CD4-positive, alpha-beta T cell treated with Interleukin-1 beta for 1 hour (primary cell): ENCODE measurements at places on chromosomes 7 and 10.

GRCh38 chr10:62610649-62611229 lies 193.8 kb upstream of the ADO start:
- DNase-seq: peak; percentile 82

DNA sequence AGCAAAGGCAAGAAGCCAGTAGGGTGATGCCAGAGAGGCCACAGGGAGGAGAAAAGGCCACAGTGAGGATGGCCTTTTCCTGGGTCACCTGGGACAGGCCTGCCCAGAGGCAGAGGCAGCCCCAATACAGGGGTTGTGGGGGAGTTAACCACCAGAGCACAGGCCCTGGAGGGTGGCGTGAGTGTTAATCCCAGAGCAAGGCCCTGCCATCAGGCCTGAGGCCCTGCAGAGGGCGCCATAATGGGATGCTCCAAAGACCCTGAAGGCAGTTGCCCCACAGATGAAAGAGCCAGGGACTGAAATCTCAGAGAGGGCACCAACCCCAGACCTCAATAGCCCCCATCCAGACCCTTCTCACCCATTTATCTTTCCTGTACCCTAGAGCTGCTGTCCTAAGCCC lies 23.9 kb downstream of the SLC13A4 start:
- no peak for DNase-seq

GRCh38 chr7:84175461-84175860 lies 19.1 kb downstream of the SEMA3A start:
- no peak for DNase-seq

DNA sequence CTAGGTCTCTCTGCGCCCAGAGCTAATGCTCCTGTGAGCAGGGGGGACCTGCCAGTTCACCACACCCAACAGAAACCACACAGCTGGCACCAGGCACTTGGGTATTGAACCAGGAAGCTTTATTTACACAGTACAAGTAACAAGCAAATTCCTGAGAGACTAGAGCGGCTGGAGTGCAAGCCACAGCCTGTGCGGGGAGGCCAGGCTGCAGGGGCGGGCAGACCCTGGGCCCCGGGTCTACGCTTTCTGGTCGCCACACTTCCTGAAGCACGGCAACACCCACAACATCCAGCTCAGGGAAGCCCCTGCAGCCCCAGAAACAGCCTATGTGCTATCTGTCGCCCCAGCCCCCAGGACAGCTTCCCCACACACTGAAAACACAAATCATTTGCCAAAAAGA lies 125.0 kb downstream of the FAM53B start:
- DNase-seq: peak; percentile 64

GRCh38 chr7:67854221-67855178 lies 857.9 kb downstream of the TYW1 start:
- no peak for DNase-seq

DNA sequence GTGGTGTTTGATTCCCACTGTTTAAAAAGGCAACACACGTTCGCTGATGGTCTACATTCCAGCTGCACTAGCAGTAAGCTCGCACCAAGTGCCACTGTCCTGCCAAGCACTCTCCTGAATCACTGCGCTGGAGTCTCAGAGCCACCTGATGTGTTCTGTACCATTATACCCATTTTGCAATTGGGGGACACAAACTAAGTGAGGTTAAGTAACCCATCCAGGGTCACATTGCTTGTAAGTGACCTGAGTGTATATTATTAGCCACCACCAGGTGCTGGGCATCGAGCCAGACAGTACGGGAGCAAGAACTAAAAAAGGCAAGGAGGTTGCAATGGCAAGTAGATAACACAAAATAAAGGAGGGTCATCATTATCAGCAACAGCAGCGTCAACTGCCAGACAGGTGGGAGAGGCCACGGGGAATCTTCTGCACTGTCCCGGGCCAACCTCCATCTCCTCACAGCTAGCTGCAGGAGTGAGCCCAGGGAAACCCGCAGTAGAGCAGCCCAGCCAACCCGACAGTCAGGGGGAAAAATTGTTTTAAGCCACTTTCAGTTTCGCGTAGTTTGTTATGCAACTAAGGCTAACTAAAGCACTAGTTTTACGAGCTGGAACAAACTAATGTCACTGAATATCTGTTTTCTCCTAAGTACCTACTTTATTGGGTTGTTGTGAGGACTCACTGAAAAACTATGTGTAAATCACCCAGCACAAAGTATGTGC lies 712 bp upstream of the CPVL start:
- no peak for DNase-seq

DNA sequence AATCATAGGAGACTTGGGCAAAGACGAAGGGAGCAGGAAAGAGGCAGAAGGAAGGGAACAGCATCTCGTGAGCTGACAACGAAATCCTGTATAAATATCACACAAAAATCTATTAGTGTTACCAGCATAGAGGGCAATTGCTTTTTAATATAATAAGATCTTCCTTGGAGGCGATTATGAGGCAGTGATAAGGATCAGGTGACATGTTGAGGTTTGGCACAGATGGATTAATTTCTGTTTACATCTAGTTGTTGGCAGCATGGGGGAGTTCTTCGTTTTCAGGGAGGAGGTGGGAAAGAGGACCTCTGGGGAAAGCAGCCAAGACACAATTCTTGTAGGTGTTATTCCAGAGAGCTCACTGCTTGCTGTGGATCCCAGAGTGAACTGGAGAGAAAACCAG lies 163.8 kb downstream of the PLXNA4 start:
- no peak for DNase-seq

DNA sequence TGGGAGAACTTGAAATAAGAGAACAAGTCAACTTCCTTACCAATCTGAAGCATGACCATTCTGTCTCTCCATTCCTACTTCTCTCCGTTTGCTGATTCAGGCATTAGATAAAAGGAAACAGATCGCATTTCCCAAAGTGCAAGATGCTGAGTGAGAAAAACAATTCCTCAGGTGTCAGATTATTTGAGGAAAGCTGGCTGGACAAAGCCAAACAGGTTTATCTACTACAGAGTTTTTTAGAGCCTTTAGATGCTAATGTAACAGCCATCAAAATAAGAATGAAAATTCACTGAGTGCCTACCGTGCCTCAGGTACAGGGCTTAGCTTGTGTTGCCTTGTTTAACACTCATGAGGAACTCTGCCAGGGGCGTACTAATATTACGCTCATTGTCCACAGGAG lies 135.9 kb upstream of the MBL2 start:
- no peak for DNase-seq

DNA sequence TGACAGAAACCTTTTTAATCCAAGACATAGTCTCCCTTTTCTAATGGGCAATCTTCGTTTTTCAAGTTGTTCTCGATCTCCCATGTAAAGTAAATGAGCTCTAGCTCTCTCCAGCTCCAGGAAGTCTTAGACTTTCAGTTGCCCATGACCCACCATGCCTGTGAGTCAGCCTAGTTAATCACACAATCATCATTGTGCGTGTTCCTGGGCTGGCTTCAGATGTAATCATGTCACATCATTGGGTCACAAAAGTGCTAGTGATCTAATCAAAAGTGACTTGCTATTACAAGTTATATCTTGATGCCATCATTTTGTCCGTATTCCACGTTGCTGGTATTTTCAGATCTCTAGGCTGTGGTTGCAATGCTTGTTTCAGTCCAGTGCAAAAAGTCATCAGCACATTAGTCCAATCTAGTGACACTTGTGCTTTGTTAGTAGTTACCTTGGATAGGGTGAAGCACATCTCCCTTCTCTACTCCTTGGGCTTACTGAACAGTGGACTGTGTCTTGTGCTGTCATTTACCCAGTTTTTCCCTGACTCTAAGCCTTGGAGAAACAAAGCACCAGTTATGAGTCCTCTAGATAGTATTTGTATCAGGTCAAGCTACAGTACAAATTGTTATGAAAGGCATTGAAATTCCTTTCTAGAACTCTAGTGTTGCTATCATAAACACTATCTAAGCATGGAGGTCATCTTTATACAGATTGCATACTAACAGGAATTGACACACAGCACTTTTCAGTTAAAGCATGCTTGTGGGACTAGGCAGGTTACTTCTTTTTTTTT lies 316.6 kb downstream of the GFRA1 start:
- no peak for DNase-seq

DNA sequence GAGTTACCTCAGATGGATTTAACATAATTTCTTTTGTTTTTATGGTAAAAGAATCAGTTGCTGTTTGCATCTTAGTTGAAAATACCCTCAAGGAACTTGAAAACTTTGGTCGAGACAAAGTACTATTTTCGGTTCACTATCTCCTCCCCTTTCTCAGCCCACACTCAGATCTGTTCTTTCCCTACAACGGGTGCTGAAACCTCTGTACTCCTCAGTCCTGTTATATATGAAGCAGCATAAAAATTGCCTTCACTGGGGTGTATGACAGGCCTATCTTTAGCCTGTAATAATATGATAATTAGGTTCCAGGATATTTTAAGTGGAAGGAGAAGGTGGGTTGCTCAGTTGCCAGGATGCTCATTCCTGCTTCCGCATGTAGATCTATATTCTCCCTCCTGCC lies 105.2 kb upstream of the NOBOX start:
- no peak for DNase-seq

DNA sequence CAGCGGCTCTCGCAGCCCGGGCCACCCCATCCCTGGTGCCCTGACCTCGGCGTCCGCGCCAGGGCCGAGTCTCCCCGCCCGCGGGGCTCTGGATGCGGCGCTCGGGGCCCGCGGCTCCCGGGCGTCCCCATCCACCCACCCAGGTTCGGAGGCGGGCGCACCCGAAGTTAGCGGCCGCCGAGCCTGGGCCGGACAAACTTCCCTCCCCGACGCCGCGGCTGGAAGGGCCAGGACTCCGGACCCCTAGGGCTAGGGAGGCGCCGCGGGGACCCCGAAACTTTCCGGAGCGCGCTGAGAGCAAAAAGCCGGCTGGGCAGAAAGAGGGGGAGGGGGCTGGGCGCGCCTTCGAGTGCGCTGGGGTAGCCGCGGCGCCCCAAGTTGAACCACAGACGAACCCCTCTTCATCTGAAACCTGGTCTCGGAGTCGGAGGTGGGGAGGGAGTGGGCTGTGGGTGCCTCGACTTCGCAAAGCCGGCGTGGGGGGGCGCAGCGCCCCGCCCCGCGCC lies 3.7 kb upstream of the ELFN1 start:
- DNase-seq: no peak

DNA sequence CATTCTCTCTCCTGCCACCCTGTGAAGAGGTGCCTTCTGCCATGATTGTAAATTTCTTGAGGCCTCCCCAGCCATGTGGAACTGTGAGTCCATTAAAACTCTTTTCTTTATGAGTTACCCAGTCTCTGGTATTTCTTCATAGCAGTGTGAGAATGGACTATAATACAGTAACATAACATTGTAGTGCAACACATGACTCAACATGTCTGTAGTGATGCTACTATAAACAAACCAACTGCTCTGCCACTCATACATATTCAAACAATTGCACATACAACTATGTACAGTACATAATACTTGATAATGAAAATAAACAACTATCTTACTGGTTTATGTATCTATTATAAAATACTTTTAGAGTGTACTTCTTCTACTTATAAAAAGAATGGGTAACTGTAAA lies 7.1 kb downstream of the ATOH7 start:
- DNase-seq: no peak

DNA sequence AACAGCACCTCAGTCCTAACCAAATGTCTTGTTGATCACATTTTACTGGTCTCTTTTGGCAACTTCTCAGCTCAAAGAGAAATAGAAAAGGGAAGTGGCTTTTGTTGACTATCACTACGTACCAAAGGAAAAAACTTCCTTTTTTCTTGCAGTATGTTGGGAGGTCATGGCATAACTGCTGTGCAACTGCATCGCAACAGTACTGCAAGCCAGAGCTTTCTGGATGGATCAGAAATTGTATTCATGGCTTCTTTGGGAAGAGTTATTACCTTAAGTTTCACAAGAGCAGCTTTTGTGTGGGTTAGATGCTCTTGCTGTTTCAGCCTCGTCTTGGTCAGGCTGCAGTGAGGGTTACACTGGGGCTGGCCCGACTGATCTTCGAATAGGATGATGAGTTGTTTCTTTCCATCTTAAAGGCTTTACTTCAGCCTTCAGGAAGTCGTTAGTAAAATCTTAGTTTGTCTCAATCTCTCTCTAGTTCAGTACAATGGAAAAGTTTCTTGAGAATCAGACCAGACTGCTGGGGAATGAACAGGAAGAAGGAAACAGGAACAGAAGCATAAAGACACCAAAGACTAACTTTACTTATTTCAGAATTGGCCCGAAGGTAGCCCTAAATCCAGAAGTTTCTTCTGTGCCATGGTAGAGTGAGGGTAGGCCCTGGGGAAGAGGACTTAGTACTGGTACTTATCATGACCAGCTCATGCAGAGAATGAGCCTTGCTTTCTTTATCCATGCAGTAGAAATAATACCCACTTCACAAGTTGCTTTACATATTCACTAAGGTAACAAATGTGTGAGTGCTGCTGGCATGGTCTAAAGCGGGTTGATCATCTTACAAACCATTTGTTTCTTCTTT lies 153.6 kb downstream of the CELF2 start:
- DNase-seq: no peak

DNA sequence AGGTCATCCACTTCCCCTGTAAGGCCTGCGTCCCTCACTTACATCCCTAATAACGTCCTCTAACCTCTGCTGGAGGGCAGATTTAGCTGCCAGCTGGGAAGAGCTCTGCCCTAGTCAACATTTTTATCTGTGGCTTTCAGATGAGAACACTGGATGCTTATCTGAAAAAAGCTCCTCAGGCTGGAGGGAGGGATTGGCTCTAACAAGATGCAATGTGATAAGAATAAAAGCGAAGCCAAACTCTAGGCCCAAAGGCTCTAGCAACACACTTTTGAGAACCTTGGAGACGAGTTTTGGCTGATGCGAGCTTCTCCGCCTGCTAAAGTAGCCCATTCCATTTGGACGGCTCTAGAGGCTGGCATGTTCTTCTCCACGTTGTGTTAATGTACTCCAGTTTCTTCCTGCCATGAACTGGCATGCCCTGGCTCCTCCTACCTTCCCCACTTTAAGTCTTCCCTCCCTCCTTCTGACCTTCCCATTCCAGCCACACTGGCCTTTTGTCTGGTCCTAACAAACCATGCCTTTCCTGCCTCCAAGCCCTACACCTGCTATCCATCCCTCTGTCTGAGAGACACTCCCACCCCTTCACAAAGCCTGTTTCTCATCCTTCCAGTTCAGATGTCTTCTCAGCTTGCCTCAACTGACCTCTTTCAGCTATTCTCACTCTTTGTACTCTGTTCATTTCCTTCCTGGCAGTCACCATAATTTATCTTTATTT lies 62.5 kb upstream of the ATRNL1 start:
- no peak for DNase-seq
